Fibroblast of lung (primary cell): ENCODE measurements at places on chromosomes 2 and 18. TPM values are rescaled to one million over a fixed set of nuclear protein-coding genes. Genes with fewer than 3 reads are reported as not detected.

MAB21L4 gene
- total RNA-seq: not detected in 2 replicates

EIPR1 gene
- 15.2 and 22.3 TPM in 2 replicates for total RNA-seq

PLEKHB2 gene
- 75.8 and 94.0 TPM in 2 replicates for total RNA-seq

CCNT2 gene
- 21.1 and 30.1 TPM in 2 replicates for total RNA-seq

RUFY4 gene
- total RNA-seq: not detected in 2 replicates

PTPRN gene
- total RNA-seq: 3.5 and 10.8 TPM in 2 replicates

CPO gene
- under 0.01 TPM in 1 of 2 replicates, not detected in the other for total RNA-seq

GRCh38 chr2:151241224-151241623 lies 20.4 kb downstream of the RBM43 start:
- no peak overlapping the region for H3K4me3 ChIP-seq
- no peaks in the 10 kb centered on the region for H3K36me3 ChIP-seq
- H3K4me1 ChIP-seq: no peaks in the 10 kb centered on the region
- DNase-seq: no peak
- H3K27ac ChIP-seq: no peak overlapping the region

DNA sequence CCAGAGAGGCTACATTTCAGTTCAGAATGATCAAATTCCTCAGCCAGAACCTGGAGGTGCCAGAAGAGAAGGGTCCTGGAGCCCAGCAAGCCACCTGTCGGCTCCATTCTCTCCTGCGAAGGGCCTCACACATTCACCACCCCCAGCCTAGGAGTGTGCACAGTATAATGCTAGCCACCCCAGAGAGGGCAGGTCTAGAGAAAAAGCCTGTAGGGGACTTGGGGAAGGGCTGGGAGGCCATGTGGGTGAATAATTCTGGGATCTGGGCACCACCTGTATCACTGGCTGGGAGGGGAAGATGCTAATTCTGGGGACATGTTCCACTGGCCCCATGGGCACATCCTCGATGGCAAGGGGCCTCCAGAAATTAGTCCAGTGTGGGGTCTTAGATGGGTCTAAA lies 127.6 kb upstream of the HNMT start:
- no peaks in the 10 kb centered on the region for H3K4me1 ChIP-seq
- no peak overlapping the region for H3K4me3 ChIP-seq
- DNase-seq: no peak
- no peaks in the 10 kb centered on the region for H3K27me3 ChIP-seq
- no peak overlapping the region for H3K27ac ChIP-seq

DNA sequence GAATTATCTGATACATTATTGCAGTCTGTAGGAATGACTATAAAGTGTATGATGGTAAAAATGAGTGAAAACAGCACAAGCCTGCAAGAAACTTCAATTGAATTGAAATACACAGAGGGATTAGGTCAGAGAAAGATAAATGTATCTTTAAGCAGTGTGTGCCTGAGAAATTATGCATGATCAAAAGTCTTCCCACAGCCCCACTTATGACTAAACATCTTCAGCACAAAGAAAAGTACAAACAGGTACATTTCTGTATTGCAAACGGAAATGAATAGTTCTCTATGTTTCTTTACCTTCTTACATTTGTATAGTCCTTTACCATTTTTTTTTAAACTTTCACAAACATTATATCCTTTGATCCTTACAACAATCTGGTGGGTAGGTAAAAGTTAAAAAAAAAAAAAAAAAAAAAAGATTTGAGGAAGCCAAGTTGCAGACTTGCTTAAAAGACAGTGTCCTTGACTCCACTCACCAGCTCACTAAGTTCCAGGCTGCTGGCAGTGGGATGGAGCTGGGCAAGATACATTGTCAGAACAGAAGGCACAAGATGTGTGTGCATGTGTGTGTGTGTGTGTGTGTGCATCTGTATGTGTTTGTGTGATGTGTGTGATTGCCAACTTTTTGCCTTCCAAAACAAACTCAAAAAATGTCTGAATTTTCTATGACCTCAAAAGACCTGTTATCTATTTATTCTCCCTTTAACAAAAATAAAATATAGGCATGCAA lies 423.7 kb upstream of the ACVR2A start:
- no peaks in the 10 kb centered on the region for H3K36me3 ChIP-seq
- DNase-seq: no peak
- no peaks in the 10 kb centered on the region for H3K27me3 ChIP-seq

- no peaks in the 10 kb centered on the region for H3K27me3 ChIP-seq
- H3K4me3 ChIP-seq: no peak overlapping the region
- no peaks in the 10 kb centered on the region for H3K4me1 ChIP-seq
Observed at GRCh38 chr2:225052703-225053102, 10.4 kb upstream of the DOCK10 start.

DNA sequence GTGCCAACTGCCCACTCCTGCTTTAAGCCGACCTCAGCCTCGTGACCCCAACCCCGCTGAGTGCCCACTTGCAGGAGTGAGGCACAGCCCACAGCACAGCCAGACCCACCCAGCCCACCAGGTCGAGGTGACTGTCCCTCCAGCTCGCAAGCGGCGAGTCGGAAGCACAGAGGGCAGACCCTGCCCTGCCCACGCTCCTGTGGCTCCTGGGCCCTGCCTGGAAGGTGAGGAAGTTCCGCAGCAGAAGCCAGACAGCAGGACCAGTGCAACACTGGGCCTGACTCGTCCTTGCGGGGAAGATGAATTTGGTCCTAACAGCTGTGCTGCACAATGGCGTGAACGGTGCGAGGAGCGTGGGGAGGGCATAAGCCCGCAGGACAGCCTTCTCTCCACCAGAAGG lies 9.9 kb downstream of the DTYMK start:
- peaks cover 7% of the 10 kb centered on the region for H3K4me1 ChIP-seq
- DNase-seq: no peak
- H3K36me3 ChIP-seq: peaks cover 25% of the 10 kb centered on the region

DNA sequence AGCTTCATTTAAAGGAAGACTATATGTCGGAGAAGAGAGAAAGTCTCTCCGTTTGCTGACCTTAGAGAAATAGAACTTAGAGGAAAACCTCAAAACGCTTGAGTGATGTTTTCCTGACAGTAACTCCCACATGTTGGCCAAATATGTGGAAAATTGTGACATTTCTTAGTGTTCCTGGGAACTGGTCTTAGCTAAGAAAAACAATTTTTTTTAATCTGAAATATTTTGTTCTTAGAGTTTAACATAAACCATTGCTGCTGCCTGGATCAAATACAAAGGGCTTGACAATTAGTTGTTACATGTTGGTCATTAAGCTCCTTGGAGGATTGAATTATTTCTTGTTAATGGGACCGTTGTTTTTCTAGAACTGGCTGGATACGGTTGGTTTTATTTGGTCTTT lies 16.3 kb downstream of the DYNC2LI1 start:
- H3K4me3 ChIP-seq: no peak overlapping the region
- H3K27ac ChIP-seq: no peak overlapping the region
- no peaks in the 10 kb centered on the region for H3K4me1 ChIP-seq
- H3K27me3 ChIP-seq: no peaks in the 10 kb centered on the region
- DNase-seq: no peak

- H3K27ac ChIP-seq: no peak overlapping the region
- H3K4me1 ChIP-seq: peaks cover 13% of the 10 kb centered on the region
- no peak overlapping the region for H3K4me3 ChIP-seq
- no peaks in the 10 kb centered on the region for H3K27me3 ChIP-seq
- DNase-seq: peak; percentile 94
Observed at GRCh38 chr2:196234672-196235071, 63.3 kb upstream of the STK17B start.

- H3K27ac ChIP-seq: peak overlapping the region; percentile 71
- no peaks in the 10 kb centered on the region for H3K27me3 ChIP-seq
- peaks cover 31% of the 10 kb centered on the region for H3K4me1 ChIP-seq
- peak overlapping the region; percentile 18 for H3K4me3 ChIP-seq
- no peak for DNase-seq
Observed at GRCh38 chr18:57793302-57793986, 9.7 kb downstream of the ATP8B1 start.

- H3K36me3 ChIP-seq: no peaks in the 10 kb centered on the region
- no peaks in the 10 kb centered on the region for H3K4me1 ChIP-seq
- no peaks in the 10 kb centered on the region for H3K27me3 ChIP-seq
- no peak overlapping the region for H3K27ac ChIP-seq
- H3K4me3 ChIP-seq: no peak overlapping the region
Observed at GRCh38 chr2:225512876-225513540, 113.5 kb downstream of the NYAP2 start.

DNA sequence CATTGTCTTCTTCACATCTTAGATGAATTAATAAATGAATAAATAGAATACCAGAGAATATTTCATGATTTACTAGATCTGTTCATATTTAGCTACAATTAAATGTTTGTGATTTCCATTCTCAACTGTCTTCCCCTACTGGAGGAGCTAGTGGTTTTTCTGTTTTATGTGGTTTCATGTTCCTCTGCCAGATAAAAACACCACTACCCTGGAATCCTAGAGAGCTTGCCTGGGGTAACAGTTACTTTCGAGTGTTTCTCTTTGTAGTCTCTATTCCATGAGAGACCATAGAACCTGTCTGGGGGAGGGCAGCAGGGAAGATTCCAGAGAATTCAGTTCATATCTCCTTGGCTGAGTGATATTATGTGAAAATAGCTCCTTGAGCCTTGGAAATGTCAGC lies 349.2 kb downstream of the INSIG2 start:
- no peaks in the 10 kb centered on the region for H3K27me3 ChIP-seq
- H3K27ac ChIP-seq: no peak overlapping the region
- no peaks in the 10 kb centered on the region for H3K4me1 ChIP-seq
- no peaks in the 10 kb centered on the region for H3K36me3 ChIP-seq

DNA sequence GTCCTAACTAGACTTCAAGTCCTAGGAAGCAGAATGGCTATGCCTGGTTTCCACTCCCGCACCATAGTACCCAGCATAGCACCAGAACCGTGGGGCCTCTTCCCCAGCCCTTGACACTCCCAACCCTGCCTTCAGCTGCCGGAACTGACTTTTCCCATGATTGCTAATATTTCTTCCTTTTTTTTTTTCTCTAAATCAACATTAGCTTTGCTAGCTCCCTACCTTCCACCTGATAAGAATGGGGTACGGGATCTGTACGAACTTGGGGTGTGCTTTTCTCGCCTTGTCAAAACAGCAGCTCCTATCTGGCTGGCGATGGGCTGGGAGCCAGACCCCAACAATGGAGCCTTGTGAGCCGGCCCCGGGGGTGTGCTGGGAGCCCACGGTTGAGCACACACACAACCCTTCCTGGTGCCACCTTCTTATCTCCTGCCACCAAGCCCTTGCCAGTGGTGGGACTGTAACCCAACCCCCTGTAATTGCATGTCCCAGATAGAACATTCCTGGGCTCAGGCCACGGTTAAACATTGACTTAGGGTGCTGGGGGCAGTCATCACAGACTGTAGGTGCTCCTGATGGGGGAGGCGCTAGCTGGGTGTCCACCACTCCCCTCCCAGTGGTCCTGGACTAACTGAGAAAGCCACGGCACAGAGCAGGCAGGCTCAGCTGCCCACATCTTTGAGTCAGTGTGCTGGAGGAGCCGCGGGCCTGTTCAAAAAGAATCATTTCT lies 213.0 kb upstream of the HAAO start:
- DNase-seq: no peak
- H3K27me3 ChIP-seq: no peaks in the 10 kb centered on the region
- H3K4me1 ChIP-seq: no peaks in the 10 kb centered on the region
- H3K36me3 ChIP-seq: no peaks in the 10 kb centered on the region
- no peak overlapping the region for H3K4me3 ChIP-seq
- H3K27ac ChIP-seq: no peak overlapping the region

GRCh38 chr2:75647771-75648170 lies 1.2 kb downstream of the MRPL19 start:
- DNase-seq: no peak
- H3K4me1 ChIP-seq: no peaks in the 10 kb centered on the region
- H3K27ac ChIP-seq: no peak overlapping the region
- H3K4me3 ChIP-seq: peak overlapping the region; percentile 97
- no peaks in the 10 kb centered on the region for H3K36me3 ChIP-seq
- H3K27me3 ChIP-seq: no peaks in the 10 kb centered on the region

DNA sequence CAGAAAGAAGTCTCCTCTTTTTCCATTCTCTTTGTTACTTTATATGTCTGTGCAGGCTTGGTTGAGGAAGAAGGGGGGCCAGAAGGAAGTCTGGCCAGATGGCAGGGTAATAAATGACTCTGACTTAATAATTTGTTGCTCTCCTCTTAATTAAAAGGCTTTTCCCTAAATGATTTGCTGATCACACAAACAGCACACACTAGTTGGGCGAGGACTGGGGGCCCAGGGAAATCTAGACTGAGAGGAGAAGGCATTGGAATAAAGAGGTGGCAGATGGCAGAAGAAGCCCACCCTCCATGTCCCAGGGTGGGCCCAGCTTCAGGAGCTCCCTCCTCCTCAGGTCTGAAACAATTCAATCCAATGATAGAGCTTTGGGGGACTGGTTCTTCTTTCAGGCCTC lies 12.7 kb upstream of the SMARCAL1 start:
- H3K4me1 ChIP-seq: no peaks in the 10 kb centered on the region
- no peaks in the 10 kb centered on the region for H3K27me3 ChIP-seq
- DNase-seq: no peak
- no peak overlapping the region for H3K4me3 ChIP-seq
- no peaks in the 10 kb centered on the region for H3K36me3 ChIP-seq

DNA sequence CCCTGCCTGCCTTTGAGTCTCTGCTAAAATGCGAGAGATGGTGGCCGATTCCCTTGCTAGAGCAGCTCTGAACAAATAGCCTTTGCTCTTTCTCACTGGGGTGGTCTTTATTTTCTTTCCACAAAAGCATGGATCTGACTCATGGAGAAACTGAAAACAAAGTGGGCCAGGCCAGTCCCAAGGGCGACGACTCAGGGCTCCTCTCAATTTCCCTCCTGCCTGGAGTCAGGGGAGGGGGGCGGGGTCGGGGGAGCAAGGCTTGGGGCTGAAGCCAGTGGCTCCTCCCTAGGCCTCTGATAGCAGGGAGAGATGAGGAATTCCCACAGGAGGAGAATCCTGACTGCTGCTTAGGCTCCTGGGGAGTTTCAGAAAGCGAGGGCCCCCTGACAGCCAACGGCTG lies 17.1 kb upstream of the IL1R2 start:
- H3K27ac ChIP-seq: no peak overlapping the region
- no peak overlapping the region for H3K4me3 ChIP-seq
- no peaks in the 10 kb centered on the region for H3K36me3 ChIP-seq
- peaks cover 3% of the 10 kb centered on the region for H3K4me1 ChIP-seq
- peaks cover under 1% of the 10 kb centered on the region for H3K27me3 ChIP-seq

DNA sequence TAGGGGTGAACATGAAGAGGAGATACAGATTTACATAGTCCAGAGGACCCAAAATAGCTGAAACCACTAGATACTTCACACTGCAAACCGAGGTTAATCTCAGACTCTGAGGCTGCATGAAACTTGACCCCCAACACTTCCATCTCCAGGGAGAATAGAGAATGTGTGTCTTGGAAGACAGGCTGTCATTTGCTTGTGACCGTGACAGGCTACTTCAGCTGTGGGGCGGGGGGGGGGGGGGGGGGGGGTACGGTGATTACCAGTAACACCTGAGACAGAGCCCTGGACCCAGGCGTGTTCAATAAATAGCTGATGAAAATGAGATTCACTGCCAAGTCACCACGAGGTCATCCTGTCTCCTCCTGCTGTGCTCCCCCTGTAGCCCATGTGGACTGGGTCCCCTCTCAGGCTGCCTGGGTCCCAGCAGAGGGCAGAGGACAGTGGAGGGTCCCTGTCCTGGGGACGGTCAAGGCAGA lies 5.7 kb upstream of the KLHL29 start:
- peaks cover 9% of the 10 kb centered on the region for H3K4me1 ChIP-seq
- H3K27ac ChIP-seq: no peak overlapping the region
- no peaks in the 10 kb centered on the region for H3K36me3 ChIP-seq
- no peaks in the 10 kb centered on the region for H3K27me3 ChIP-seq
- no peak for DNase-seq
- H3K4me3 ChIP-seq: no peak overlapping the region
